ENCODE measurements at places on chromosomes 11 and 22.

DNA sequence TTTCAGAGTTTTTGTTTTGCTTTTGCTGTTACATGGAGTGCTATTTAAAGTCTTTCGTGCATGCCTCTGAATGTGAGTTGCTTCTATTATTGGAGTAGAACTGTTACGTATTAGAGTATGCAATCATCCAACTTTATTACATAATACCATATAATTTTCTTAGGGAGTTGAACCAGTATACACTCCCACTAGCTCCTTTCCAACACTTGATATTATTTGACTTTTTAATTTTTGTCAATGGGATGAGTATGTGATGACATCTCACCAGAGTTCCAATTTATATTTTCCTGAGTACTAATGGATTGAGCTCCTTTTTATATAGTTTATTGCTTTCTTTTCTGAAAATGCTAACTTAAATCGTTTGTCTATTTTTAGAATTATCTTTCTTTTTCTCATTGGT lies 90.9 kb downstream of the GRAMD1B start:
- no peak for DNase-seq

- no peak for DNase-seq
Observed at GRCh38 chr22:32570501-32570900, 95.9 kb downstream of the FBXO7 start.

DNA sequence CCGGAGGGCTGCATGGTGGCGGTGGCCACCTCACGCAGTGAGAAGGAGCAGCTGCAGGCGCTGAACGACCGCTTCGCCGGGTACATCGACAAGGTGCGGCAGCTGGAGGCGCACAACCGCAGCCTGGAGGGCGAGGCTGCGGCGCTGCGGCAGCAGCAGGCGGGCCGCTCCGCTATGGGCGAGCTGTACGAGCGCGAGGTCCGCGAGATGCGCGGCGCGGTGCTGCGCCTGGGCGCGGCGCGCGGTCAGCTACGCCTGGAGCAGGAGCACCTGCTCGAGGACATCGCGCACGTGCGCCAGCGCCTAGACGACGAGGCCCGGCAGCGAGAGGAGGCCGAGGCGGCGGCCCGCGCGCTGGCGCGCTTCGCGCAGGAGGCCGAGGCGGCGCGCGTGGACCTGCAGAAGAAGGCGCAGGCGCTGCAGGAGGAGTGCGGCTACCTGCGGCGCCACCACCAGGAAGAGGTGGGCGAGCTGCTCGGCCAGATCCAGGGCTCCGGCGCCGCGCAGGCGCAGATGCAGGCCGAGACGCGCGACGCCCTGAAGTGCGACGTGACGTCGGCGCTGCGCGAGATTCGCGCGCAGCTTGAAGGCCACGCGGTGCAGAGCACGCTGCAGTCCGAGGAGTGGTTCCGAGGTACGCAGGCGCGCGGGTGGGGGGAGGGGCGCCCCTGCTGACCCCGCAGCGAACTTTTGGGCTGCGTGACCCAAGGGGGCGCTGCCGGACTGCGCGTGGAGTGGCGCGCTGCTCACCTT lies 670 bp downstream of the NEFH start:
- peak; percentile 9 for DNase-seq

GRCh38 chr22:21697021-21697771 lies 31.4 kb downstream of the PPIL2 start:
- no peak for DNase-seq

- DNase-seq: no peak
Observed at GRCh38 chr11:60310407-60310998, 16.6 kb upstream of the MS4A6E start.

All from effector memory CD4-positive, alpha-beta T cell (primary cell).